ENCODE measurements at places on chromosomes 2 and 18.

DNA sequence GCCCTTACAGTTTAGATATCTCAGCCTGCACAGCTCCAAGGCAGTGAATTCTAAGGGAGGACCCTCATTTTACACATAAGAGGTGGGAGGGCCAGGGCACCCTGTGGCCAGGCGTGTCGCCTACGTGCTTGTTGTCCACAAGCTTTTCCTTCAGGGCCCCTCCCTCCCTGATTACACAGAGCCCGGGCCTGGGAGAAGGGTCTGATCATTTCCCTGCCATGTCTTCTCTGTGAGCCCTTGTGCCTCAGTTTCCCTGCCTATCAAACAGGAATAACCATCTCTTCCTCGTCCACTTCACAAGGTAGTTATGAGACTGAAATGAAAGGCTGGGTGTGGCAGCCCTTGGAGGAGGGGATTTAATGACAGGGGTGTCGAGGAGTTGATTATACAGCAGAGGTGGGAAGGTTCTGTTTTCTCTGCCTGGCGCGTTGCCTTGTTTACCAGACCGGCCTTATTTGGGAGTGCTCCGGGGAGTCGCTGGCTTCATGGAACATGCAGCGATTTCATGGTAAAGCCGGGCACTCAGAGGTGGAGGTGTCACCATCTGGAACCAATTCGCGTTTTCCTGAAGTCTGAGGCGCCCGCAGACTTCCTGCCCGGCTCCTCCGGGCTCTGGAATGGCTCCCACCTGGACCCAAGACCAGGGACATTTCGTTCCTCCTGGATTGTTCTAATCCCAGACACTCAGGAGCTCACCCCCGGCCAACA is 208.9 kb downstream of the KLHL29 start:
- DNase-seq, result no peak

DNA sequence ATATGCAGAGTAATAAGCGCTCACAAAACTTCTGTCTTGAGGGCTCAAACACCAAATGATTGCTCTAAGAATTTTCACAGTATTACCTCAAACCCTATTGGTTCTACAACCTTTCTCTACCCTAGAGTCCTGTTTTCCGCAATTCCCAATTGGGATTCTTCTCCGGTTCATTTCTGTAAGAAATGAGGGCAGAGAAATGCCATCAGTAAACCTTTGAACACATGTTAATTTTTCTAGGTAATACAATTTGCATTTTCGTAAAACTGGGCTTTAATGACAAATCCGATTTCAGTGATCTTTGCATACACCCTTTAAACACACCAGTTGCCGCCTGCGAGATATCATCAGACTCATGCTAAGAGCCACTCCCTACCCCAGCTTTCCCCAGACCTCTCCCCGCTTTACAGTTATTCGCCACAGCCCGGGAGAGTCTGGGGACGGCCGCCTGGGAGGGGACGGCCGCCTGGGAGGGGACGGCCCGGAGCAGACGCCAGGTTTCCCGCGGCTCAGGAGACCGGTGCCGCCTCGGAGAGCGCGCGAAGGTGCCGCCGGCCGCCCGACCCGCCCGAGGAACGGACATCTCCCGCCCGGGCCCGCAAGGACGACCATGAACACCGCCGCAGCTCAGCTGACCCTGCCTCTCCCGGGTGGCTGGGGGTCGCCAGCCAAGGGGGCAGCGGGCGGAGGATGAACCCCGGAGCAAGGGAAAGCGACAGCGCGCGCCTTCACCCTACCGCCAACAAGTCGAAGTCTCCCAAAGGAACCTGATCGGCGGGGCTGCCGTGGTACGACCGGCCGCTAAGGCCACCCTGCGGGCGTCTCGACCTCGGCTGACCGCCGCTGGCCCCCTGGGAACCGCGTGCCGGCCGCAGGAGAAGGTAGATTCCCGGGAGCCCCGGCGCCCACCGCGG is 463 bp downstream of the SMC6 start:
- DNase-seq, result no peak

GRCh38 chr2:9373047-9373446 is 50.3 kb downstream of the ITGB1BP1 start:
- no peak for DNase-seq

DNA sequence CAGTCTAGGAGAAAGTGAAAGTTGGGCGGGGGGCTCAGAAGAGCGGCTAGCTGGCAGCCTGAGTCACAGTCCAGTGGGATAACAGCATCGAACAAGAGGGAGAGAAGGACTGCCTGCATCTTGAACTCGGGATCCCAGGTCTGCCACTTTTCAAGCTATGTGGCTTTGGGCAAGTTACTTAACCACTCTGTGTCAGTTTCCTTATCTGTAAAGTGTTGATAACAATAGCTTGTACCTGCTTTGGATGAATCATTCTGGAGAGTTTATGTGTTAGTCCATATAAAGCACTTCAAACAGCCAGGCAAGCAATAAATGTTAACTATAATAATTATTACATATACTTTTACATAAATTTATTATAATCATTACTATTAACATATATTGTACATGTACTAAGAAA is 4.6 kb downstream of the DYSF start:
- no peak for DNase-seq

- no peak for DNase-seq
Measured at GRCh38 chr2:133570542-133570941, 2.3 kb upstream of the NCKAP5 start.

GRCh38 chr2:86284987-86285386 is 52.4 kb downstream of the REEP1 start:
- no peak for DNase-seq

DNA sequence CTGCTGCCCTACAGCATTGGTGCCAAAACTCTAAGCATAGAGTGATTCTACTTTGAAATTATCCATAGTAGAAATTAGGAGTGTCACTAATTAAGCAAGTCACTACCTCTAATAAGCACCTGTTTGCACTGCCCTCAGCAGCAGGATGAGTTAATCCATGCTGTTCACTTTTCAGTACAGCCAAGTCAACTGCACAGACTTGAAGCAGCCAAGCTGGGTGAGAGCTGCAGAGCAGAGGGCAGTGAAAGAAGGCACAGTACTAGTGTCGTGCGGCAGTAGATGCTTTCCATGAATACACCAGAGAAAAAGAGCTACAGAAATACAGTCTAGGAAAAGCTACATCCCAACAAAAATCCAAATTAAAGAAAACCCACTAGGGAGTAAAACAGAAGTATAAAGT is 98.6 kb downstream of the RAPH1 start:
- no peak for DNase-seq

DNA sequence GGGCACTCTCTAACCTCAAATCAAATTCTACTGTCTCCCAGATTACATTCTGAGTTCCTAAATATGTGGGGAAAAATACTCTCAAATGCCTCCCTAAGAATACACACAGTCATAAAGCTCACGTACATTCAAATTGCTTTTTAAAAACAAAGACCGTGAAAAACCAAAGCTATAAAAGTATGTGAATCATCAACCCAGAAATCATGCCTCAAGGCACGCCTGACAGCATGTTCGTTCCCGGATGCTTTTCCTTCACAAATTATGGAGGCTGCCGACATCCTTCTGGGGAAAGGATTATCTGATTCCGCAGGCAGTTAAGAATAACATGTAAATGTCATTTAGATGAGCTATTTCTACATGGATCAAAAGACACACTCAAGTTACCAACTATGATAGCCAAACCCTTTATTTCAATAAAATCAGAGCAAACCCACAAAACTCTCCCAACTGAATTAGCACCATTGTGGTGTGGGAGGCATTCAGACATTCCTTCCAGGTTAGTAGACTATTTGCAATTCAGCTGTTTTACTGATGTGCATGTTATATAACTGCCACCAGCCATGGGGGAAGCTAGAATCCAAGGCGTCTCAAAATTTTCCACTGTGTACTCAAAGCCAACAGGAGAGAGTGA is 398.2 kb upstream of the TRIB2 start:
- no peak for DNase-seq

GRCh38 chr18:48228301-48228715 is 180.9 kb downstream of the ZBTB7C start:
- DNase-seq, result no peak

DNA sequence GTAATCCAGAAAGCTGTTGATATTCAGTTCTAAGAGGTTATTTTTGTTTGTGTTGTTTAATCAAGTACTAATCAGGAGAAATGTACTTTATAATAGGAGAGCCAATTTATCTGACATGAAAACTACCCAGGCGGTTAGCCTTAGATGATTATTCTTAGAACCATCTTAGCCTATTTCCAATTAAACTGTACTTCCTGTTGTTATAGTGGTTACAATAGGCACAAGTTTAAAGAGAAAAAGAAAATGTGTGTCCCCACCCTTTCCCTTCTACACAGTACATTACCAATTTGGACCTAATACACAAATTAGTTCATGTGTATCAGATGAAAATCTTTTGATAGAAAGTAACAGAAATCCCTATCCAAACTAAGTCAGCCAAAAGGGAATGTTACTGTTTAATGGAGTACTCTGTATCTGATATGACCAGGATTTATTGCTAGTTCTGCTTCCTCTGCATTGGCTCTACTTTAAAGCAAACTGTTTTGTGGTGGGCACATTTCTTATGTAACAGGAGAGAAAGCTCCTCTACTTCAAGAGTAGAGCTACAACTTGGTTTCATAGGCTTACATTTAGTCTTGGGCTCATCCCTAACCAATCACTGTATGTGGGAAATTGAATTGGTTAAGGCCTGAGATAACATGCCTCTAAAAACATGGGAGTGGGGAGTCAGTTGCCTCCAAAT is 217.9 kb downstream of the UBE2E3 start:
- no peak for DNase-seq

DNA sequence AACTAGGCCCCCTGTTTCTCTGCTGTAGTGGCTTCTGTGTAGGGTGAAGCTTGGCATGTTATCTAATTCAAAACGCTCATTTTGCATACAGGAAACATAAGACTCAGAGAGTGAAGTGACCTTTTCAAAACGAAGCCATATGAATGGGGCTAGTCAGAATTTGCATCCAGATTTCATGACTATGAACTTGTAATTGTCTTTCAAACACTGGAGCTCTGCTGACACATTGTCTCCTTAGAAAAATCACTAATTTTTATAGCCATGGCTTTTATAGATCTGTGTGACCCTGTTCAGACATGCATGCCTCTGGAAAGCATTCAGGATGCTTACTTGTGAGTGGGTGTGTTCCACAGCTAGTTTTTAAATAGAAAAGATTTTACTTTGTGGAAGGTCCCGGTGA is 444.3 kb upstream of the GCFC2 start:
- DNase-seq, result no peak

DNA sequence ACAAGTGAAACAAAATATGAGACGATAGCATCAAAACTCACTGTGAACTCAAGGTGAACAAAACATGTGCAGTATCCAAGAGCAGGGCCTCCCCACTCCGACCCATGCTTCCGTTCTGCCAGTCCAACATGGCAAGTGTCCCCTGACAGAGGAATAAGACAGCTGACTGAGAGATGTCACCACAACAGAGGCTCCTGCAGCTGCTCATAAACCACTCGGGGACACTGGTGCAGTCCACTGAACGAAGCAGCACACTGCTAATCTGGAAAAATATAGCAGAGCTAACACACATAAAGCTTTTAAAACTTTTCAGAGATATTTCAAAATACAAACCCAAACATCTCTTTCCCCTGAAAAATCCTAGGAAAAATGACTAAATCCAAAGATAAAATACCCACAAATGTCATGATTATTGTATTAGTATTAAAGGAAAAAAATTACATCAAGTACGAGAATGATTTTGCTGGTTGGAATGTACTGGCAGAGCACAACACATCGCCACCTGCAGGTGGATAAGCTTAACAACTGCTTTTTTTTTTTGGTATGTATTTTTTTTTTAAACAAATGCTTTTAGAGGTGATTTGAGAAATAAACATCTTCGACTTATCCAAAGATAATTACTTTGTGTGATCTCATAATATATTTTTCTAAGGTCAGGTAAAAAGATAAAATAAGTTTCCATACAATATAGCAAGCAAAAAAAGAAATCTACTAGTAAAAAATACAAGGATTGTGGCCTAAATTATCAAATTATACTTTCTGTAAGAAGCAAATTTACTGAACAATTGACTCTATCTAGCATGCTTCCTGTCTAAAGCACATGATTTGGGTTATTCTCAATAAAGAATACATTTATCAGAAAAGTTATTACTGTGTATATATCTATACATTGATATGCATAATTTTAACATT is 18.6 kb downstream of the THADA start:
- no peak for DNase-seq

GRCh38 chr2:159650574-159650973 is 34.2 kb upstream of the BAZ2B start:
- no peak for DNase-seq

DNA sequence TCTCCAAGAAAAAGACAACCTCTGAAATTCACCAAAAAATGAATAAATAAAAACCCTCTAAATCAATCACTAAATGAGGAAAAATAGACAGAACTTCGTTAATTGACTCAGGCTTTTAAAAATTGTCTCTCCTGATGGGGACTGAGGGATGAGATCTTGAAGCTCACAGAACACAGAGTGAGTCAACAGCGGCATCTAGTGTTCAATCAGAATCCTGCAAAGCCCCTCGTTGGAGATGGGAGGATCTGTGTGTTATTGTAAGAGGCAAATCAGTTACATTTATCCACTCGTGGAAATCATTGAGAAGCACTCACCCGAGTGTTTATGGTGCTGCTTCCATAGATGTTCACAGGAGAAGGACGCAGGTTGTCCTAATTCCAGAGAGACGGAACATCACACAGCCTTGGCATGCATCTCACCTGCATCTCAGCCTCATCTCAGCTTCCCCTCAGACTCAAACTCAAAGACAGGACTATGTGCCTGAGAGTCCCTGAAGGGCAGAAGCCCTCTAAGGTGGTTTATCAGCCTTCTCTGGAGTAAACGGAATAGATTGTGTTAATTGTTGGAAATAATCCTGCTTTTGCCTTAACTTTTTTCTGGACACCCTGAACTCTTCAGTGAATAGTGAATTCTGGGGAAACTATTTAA is 82.0 kb downstream of the MREG start:
- peak; percentile 10 for DNase-seq

DNA sequence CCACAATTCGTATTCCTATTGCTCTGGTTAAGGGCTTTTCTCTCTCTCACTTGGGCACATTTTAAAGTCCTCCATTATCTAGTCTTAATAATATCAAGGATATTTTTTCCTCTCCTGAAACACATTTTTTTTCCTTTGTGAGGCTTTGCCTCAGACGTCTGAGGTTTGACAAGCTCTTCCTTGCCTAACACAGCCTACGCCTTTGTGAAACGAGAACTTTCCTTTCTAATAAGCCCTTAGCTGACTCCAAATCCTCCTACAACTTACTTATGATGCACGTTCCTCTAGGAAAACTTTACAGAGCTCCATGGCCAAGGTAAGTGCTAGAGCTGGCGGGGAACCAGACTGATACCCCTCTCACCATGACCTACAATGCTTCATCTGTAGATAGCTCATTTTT is 841.5 kb downstream of the SOCS6 start:
- no peak for DNase-seq

GRCh38 chr2:227826019-227826521 is 12.4 kb downstream of the CCL20 start:
- no peak for DNase-seq

DNA sequence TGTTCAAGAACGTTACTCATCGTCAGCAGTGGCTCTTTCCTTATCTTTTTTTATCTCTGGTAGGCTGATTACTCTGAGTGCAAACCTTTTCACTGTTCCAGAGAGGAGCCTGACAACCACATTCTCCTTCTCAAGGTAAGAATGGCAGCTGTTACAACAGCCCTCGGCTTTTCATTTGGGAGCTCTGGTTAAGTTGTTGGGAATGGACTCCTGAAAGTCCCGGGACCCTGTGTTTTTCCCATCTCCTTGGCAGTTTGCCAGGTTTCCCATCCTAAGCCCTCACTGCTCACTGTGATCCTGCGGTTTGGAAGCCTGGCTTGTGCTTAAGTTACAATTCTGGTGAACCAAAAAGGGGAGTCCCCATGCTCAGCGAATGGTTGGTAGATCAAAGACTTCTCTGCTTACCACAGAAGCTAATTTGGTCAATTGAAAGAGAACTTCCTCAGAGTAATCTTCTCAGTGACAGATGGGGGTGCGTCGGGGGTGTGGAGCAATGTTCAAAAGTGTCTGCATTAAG is 122.3 kb downstream of the LYPD6B start:
- DNase-seq, result peak; percentile 4

All from stimulated activated CD8-positive, alpha-beta memory T cell treated with anti-CD3 and anti-CD28 coated beads, Interleukin-2, amount 100 ng/mL, for 1 hour (primary cell).